ENCODE measurements at places on chromosomes 16 and 17. TPM values are rescaled to one million over a fixed set of nuclear protein-coding genes. Genes with fewer than 3 reads are reported as not detected.

Gene MARVELD3
- total RNA-seq = 50.8 TPM

Gene GH1
- total RNA-seq = not detected

Gene KRTAP4-6
- not detected for total RNA-seq

Gene WDR59
- total RNA-seq = 15.1 TPM

Gene PHKB
- total RNA-seq = 24.9 TPM

Gene SERPINF2
- total RNA-seq = 9.8 TPM

Gene RNF167
- 51.1 TPM for total RNA-seq

Gene CENPN
- 64.4 TPM for total RNA-seq

Gene CCL13
- not detected for total RNA-seq
